Myometrial cell (primary cell): ENCODE measurements at places on chromosomes 5 and 9. TPM values are rescaled to one million over a fixed set of nuclear protein-coding genes. Genes with fewer than 3 reads are reported as not detected.

Gene ZNF454
- 0.53 and 8.1 TPM in 2 replicates for total RNA-seq

Gene RIC1
- total RNA-seq, result 14.7 and 19.0 TPM in 2 replicates

Gene SOX30
- total RNA-seq, result 0.71 TPM in 1 of 2 replicates, not detected in the other

Gene PLEKHG4B
- not detected in 2 replicates for total RNA-seq

Gene NELFB
- total RNA-seq, result 55.5 and 60.5 TPM in 2 replicates

Gene FCN1
- not detected in 2 replicates for total RNA-seq

Gene LCP2
- not detected in 2 replicates for total RNA-seq

Gene UBLCP1
- total RNA-seq, result 18.7 and 34.7 TPM in 2 replicates

Gene FGD3
- total RNA-seq, result not detected in 2 replicates

Gene FOXD4
- not detected in 2 replicates for total RNA-seq

Gene SET
- 258 and 367 TPM in 2 replicates for total RNA-seq

Gene C5orf34
- 3.7 and 8.5 TPM in 2 replicates for total RNA-seq

Gene VLDLR
- total RNA-seq, result 3.5 and 4.6 TPM in 2 replicates

Gene GAPT
- not detected in 2 replicates for total RNA-seq

Gene PCA3
- not detected in 2 replicates for total RNA-seq

Gene FAM153A
- total RNA-seq, result not detected in 2 replicates

Gene MAST4
- total RNA-seq, result 7.2 and 12.6 TPM in 2 replicates

Gene PCDHGB2
- total RNA-seq, result 0.53 and 0.86 TPM in 2 replicates

Gene LCN10
- total RNA-seq, result not detected in 2 replicates

Gene SPINK6
- total RNA-seq, result 1.1 TPM in 1 of 2 replicates, not detected in the other

Gene AJM1
- 1.4 TPM in 1 of 2 replicates, not detected in the other for total RNA-seq

Gene DMRT3
- total RNA-seq, result not detected in 2 replicates

Gene BTNL8
- total RNA-seq, result not detected in 2 replicates

Gene ISCA1
- 19.5 and 21.3 TPM in 2 replicates for total RNA-seq

Gene MSH3
- total RNA-seq, result 9.2 and 11.2 TPM in 2 replicates

Gene CARD6
- 4.9 and 5.5 TPM in 2 replicates for total RNA-seq

Gene PFN3
- total RNA-seq, result not detected in 2 replicates

Gene IFNA13
- not detected in 2 replicates for total RNA-seq

Gene TAF11L9
- not detected in 2 replicates for total RNA-seq

Gene PCDHB13
- total RNA-seq, result under 0.01 TPM in 1 of 2 replicates, not detected in the other

Gene EGFLAM
- 2.6 and 4.3 TPM in 2 replicates for total RNA-seq

Gene IL11RA
- total RNA-seq, result 7.6 and 13.5 TPM in 2 replicates

Gene FOXD4L5
- not detected in 2 replicates for total RNA-seq

Gene NAIP
- 0.29 and 0.89 TPM in 2 replicates for total RNA-seq

Gene SLC36A3
- not detected in 2 replicates for total RNA-seq

Gene PCDHGA9
- 0.86 and 1.9 TPM in 2 replicates for total RNA-seq

Gene PDZD2
- 1.2 and 1.4 TPM in 2 replicates for total RNA-seq

Gene CD74
- total RNA-seq, result 9.9 and 10.7 TPM in 2 replicates

Gene PCDHB11
- not detected in 2 replicates for total RNA-seq

Gene SURF4
- total RNA-seq, result 526 and 554 TPM in 2 replicates

Gene GABRP
- not detected in 2 replicates for total RNA-seq

Gene MEGF9
- 3.0 and 4.9 TPM in 2 replicates for total RNA-seq

Gene PCDHGA1
- total RNA-seq, result 0.29 TPM in 1 of 2 replicates, not detected in the other

Gene CDO1
- 1.7 and 4.6 TPM in 2 replicates for total RNA-seq

Gene SPINK13
- not detected in 2 replicates for total RNA-seq

Gene GCNT4
- total RNA-seq, result 0.35 and 0.58 TPM in 2 replicates

Gene RORB
- 3.7 and 8.0 TPM in 2 replicates for total RNA-seq

Gene IZUMO3
- total RNA-seq, result not detected in 2 replicates

Gene OXCT1
- 42.1 and 44.7 TPM in 2 replicates for total RNA-seq

Gene NUTM2G
- total RNA-seq, result not detected in 2 replicates

Gene PCDHA9
- total RNA-seq, result not detected in 2 replicates

Gene SLC34A1
- total RNA-seq, result not detected in 2 replicates

Gene DENND4C
- 22.5 and 40.2 TPM in 2 replicates for total RNA-seq

Gene PCDHGA12
- total RNA-seq, result 14.9 and 15.6 TPM in 2 replicates
